Central memory CD8-positive, alpha-beta T cell (primary cell): ENCODE measurements at places on chromosomes 2 and 18.

GRCh38 chr2:47178341-47178740, 23.2 kb upstream of the STPG4 start:
- DNase-seq: no peak

GRCh38 chr2:27211943-27212625, at the start of the genes ATRAID and SLC5A6:
Gene ATRAID (plus strand): TSS chr2:27212041. CDS start chr2:27212369, 328 bp downstream.
Gene SLC5A6 (minus strand): TSS chr2:27212268. CDS start chr2:27207650, 4,618 bp downstream.
- DNase-seq: peak; percentile 80

GRCh38 chr2:206088248-206088647, 2.3 kb upstream of the INO80D start:
- no peak for DNase-seq

- no peak for DNase-seq
Observed at GRCh38 chr18:48829443-48830149, 121.2 kb downstream of the SMAD7 start.
